ENCODE measurements at places on chromosomes 13 and 19. TPM values are rescaled to one million over a fixed set of nuclear protein-coding genes. Genes with fewer than 3 reads are reported as not detected.

DNA sequence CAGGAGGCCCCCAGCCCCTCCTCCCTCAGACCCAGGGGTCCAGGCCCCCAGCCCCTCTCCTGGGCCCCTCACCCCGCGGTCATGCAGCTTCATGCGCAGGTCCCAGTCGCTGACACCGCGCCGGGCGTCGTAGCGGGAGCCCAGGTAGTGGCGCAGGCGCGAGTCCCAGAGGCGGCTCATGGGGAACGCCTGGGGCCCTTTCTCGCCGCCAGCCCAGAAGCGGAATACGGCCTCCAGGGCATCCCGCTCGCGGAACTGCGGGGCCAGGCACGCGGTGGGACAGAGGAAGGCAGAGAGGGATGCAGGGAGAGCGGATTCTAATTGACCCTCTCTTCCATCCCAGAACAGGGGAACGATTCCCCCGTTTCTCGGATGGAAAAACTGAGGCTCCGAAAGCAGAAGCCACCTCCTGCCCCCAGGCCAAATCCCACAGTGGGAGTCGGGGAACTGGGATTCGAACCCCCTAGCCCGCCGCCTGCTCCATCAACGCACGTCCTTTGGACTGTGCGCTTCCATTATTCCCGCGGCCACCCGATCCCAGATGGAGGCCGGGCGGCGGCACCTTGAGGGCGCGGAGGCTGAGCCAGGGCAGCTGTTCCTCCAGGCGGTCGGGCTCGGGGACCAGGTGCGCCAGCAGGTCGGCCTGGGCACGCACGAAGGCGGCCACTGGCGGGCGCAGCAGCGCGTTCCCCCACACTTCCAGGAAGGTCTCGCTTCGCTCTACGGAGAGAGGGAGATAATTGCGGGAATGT, 4.2 kb upstream of the TNNI3 start:
- no peak overlapping the region for H3K27ac ChIP-seq
- no peaks in the 10 kb centered on the region for H3K36me3 ChIP-seq
- H3K4me3 ChIP-seq, result no peak overlapping the region
- no peaks in the 10 kb centered on the region for H3K4me1 ChIP-seq
- no peak for DNase-seq

The CLDN10 gene
- 174 TPM for polyA plus RNA-seq

GRCh38 chr13:43631106-43631505, 155.7 kb downstream of the ENOX1 start:
- no peak overlapping the region for H3K27ac ChIP-seq
- H3K27me3 ChIP-seq, result no peaks in the 10 kb centered on the region
- H3K4me1 ChIP-seq, result no peaks in the 10 kb centered on the region
- H3K36me3 ChIP-seq, result no peaks in the 10 kb centered on the region

The CLDND2 gene
- 6.9 TPM for polyA plus RNA-seq

The CD33 gene
- polyA plus RNA-seq, result 2.6 TPM

GRCh38 chr19:35743640-35744429, 1.4 kb downstream of the U2AF1L4 start:
- no peak for DNase-seq
- no peak overlapping the region for H3K27ac ChIP-seq
- H3K36me3 ChIP-seq, result no peaks in the 10 kb centered on the region
- H3K27me3 ChIP-seq, result no peaks in the 10 kb centered on the region

- no peak overlapping the region for H3K27ac ChIP-seq
- H3K36me3 ChIP-seq, result peaks cover 26% of the 10 kb centered on the region
- H3K4me1 ChIP-seq, result no peaks in the 10 kb centered on the region
- H3K27me3 ChIP-seq, result no peaks in the 10 kb centered on the region
- H3K4me3 ChIP-seq, result no peak overlapping the region
These were observed 8.7 kb downstream of the TIMM44 start for GRCh38 chr19:7934766-7935165.

The PRR12 gene
- 4.9 TPM for polyA plus RNA-seq

DNA sequence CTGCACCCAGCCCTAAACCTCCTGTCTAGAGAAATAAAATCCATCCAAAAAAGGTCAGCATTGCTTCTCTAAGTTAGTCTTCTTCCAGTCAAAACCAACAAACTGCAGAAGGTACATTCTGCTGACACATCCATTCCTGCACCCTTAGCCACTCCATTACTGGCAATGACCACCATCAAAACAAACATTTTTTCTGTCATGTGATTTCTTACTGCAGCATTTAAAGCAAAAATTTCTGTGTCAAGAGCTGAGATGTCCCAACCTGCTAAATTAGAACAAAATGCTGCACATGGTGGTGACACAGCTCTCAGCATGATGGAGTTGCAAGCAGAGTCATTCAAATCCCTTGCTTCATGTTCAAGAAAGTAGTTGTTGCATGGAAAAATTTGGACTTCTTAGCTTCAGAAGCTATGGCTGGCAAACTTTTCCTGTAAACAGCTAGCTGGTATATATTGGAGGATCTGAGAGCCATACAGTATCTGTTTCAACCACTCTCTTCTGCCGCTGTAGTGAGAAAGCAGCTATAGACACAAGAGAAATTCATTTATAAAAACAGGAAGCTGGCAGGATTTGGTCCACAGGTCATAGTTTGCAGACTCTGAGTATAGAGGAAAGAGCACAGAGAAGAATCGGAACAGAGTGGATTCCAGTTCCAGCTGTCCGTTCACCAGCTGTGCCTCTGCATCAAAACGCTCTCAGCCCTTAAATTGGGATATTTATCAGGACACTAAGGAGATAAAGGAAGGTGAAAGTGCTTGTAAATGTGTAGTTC, 17.4 kb downstream of the RUBCNL start:
- no peak overlapping the region for H3K4me3 ChIP-seq
- no peaks in the 10 kb centered on the region for H3K4me1 ChIP-seq
- no peaks in the 10 kb centered on the region for H3K27me3 ChIP-seq
- DNase-seq, result no peak
- H3K27ac ChIP-seq, result no peak overlapping the region
- no peaks in the 10 kb centered on the region for H3K36me3 ChIP-seq

- no peaks in the 10 kb centered on the region for H3K36me3 ChIP-seq
- no peak overlapping the region for H3K4me3 ChIP-seq
- H3K27me3 ChIP-seq, result no peaks in the 10 kb centered on the region
- DNase-seq, result peak; percentile 71
- no peak overlapping the region for H3K27ac ChIP-seq
- H3K4me1 ChIP-seq, result no peaks in the 10 kb centered on the region
These were observed 3.5 kb downstream of the ARID3A start for GRCh38 chr19:929203-929890.

The CFAP97D2 gene
- polyA plus RNA-seq, result not detected

- no peak overlapping the region for H3K27ac ChIP-seq
- no peak for DNase-seq
- H3K27me3 ChIP-seq, result no peaks in the 10 kb centered on the region
- H3K4me3 ChIP-seq, result no peak overlapping the region
- H3K36me3 ChIP-seq, result no peaks in the 10 kb centered on the region
These were observed 554.1 kb upstream of the MIR17HG start for GRCh38 chr13:90793261-90793820.

- H3K27ac ChIP-seq, result no peak overlapping the region
- no peak for DNase-seq
- no peaks in the 10 kb centered on the region for H3K27me3 ChIP-seq
- no peak overlapping the region for H3K4me3 ChIP-seq
These were observed 396.9 kb downstream of the KCTD12 start for GRCh38 chr13:76489274-76489673.

- H3K4me1 ChIP-seq, result no peaks in the 10 kb centered on the region
- H3K4me3 ChIP-seq, result no peak overlapping the region
- DNase-seq, result no peak
- peaks cover 3% of the 10 kb centered on the region for H3K36me3 ChIP-seq
These were observed 17.1 kb downstream of the PEG3 start for GRCh38 chr19:56823417-56823816.

The EDNRB gene
- 14.0 TPM for polyA plus RNA-seq

GRCh38 chr13:21849323-21849722, 178.4 kb downstream of the FGF9 start:
- no peaks in the 10 kb centered on the region for H3K27me3 ChIP-seq
- no peaks in the 10 kb centered on the region for H3K4me1 ChIP-seq
- H3K36me3 ChIP-seq, result no peaks in the 10 kb centered on the region
- H3K4me3 ChIP-seq, result no peak overlapping the region
- no peak overlapping the region for H3K27ac ChIP-seq

The MAG gene
- 0.41 TPM for polyA plus RNA-seq

DNA sequence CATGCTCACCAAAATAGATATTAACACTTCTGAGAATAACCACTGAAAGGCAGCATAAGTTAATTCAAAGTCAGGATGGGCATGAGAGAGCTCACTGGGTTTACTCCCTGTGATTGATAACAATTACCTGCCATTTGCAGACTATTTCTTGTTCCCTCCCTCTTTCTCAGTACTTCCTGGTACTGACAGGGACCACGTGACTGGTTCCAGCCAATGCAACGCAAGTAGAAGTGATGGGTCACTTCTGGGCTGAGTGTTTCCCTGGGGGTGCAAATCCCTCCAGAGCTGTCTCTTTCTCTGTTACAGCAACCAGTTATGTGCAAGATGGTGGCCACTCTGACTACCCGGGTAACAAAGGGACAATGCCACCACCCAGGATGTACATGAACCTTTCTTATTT, 118.8 kb downstream of the EFNB2 start:
- DNase-seq, result no peak
- H3K27me3 ChIP-seq, result no peaks in the 10 kb centered on the region
- H3K4me1 ChIP-seq, result no peaks in the 10 kb centered on the region
- no peaks in the 10 kb centered on the region for H3K36me3 ChIP-seq
- H3K4me3 ChIP-seq, result no peak overlapping the region

The PGLYRP1 gene
- polyA plus RNA-seq, result not detected

GRCh38 chr13:44974056-44974793, 15.0 kb downstream of the NUFIP1 start:
- no peak overlapping the region for H3K27ac ChIP-seq
- H3K4me3 ChIP-seq, result no peak overlapping the region
- peaks cover 13% of the 10 kb centered on the region for H3K36me3 ChIP-seq
- no peaks in the 10 kb centered on the region for H3K27me3 ChIP-seq
